ENCODE measurements at places on chromosomes 12 and 14.

DNA sequence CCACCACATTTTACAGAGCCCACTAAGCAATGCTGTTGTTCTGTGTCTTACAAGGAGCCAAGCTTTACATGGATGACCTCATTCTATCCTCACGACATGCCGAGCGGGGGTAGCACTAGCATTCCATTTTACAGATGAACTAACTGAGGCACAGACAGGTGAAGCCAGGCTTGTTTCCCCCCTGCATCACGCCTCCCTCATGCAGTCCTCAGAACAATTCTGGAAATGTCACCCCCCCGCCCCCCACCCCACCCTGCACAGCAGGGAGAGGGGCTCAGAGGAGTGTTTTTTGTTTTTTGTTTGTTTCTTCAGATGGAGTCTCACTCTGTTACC is 1.5 kb downstream of the SLC8B1 start:
- DNase-seq, result no peak

DNA sequence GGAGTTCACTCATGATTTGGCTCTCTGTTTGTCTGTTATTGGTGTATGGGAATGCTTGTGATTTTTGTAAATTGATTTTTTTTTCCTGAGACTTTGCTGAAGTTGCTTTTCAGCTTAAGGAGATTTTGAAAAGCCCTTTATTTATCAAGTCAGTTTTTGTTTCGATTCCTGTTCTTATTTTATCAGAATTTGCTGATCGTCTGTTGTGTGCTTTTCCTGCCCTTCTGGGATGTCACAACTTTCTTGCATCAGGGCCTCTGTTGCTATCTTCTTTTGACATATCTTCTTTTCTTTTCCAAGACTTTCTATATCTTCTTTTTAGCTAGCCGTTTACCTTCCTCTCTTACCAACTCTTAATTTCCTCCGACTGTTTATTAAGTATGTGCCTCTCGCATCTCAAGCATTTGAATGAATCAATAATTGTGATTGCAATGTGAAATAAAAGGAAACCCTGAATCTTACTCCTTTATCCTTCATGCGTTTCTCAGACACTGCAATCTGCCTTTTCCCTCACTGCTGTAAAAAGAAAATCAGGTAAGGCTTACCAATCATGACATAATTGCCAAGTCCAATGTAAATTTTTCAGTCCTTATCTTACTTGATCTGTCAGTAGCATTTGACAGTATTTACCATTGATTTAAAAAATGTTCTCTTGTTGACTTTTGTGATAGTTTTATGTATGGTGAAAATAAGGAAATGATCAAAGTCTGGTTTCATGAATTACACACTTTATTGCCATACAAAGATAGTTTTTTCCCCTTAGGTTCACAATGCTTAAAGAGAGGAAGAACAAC is 53.0 kb downstream of the ETNK1 start:
- no peak for DNase-seq

- DNase-seq, result no peak
Measured at GRCh38 chr12:44436756-44437155, 439.4 kb downstream of the NELL2 start.

GRCh38 chr14:72553656-72554055 is 340.2 kb downstream of the DPF3 start:
- DNase-seq, result no peak

DNA sequence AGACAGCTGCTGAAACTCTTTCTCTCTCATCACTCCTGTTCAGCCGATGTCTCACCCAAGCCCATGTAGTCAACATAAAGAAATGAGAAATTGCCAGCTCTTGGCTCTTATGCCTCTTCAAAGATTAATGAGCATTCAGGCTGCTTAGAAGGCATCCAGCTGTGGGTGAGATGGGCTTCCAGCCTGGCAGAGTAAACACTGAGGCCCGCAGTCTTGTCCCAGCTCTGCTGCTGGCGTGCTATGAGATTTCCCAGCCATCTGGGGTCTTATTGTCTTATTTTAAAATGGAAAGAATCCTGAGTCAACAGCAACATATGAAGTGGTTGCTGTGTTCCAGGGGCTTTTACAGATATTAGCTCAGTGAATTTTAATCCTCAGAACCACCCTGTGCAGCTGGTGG is 12.6 kb downstream of the RXYLT1 start:
- no peak for DNase-seq

DNA sequence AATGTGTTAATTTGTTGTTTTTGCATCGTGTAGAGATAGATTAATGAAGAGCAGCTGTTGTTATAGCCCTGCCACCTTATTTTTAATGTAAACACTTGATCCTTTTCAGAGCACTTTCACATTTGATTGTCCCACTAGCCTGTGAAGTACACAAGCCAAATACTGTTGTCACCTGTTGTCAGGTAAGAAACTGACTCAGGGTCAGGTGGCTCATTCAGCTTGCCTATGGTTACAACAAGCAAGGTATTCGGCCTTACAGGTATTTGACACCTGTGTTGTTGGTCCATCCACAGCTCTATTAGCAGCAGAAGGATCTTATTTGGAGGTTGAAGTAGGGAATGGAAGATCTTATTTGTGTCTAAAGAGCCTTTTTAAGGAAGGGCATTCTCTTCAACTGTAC is 108.9 kb downstream of the GPR135 start:
- DNase-seq, result no peak

- DNase-seq, result no peak
Measured at GRCh38 chr12:32467959-32468863, 68.9 kb downstream of the FGD4 start.

- DNase-seq, result no peak
Measured at GRCh38 chr14:39500253-39500652, 68.0 kb upstream of the FBXO33 start.

DNA sequence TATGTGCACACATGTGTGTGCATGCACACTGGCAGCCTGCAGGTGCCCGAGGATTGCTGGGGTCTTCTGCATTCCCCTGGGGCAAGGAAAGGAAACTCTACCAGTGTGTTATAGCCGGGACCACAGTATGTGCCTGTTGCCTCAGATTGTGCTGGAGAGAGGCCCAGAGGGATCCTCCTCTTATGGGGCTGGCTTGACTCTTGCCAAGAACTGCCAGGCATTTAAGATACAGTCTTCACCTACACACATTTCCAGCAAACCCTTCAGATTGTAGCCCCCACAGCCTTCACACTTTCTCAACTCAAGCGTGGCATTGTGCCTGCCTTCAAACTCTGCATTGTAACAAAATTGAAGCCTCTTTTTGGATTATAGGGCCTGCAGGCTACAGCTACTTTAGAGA is 176.7 kb upstream of the DYRK2 start:
- no peak for DNase-seq

GRCh38 chr14:93531644-93532043 is 100.9 kb downstream of the UNC79 start:
- DNase-seq, result no peak

- no peak for DNase-seq
Measured at GRCh38 chr12:89138048-89138852, 214.1 kb downstream of the DUSP6 start.

GRCh38 chr12:26828280-26829073 is 4.5 kb downstream of the ITPR2 start:
- DNase-seq, result no peak

GRCh38 chr14:61881046-61881445 is 118.8 kb downstream of the SNAPC1 start:
- no peak for DNase-seq

GRCh38 chr14:60722357-60723115 is 1.6 kb downstream of the SIX4 start:
- peak; percentile 95 for DNase-seq

DNA sequence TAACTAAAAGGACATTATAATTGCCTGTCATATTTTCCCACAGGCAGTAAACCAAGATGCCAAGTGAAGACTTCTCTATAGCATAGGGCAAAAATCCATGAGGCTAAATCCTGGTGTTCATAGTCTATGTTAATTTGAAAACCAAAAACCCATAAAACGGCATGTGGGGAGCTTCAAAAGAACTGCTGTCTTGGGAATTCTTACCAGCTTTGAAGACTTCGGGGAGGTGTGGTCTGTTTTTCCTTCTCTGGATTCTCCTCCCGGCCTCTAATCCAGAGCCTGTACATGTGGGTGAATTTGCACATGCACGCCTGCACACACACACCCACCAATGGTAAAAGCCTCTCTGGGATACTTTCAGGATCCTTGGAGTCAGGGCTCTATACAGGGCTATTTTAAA is 61.9 kb upstream of the IFNG-AS1 start:
- no peak for DNase-seq

GRCh38 chr12:67701121-67701520 is 52.6 kb downstream of the DYRK2 start:
- DNase-seq, result no peak

- no peak for DNase-seq
Measured at GRCh38 chr12:44960856-44961255, 84.7 kb upstream of the NELL2 start.

DNA sequence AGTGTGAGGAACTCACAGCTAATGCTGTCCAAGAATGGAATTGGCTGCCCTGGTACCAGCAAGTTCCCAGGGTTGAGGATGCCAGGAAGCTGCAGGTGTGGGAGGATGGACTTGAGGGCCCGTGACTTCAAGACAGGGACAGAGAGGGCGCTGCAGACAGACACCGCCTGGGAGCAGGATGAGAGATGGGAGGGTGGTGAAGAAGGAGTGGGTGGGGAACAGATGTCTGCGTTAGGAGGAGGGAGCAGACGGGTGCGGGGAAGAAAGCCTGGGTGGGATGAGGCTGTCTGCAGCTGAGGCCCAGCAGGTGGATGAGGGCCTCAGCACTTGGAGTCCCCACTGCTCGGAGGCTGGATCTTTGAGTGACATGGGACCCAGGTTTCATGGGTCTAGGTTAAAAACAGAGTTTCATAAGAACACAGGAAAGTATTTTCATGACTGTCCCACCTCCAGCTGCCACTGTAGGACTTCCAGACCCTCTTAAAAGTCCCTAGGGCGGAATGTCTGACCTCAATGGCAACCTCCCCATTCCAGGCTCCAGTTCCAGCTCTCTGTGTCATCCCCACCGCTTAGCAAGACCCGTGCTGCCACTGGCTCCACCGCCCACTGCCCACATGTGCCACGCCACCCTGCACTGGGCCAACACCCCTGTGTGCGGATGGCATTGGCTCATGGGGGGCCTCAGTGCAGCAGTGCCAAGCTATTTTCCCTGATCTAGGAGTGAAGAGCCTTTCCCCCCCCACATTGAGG is 70.3 kb upstream of the SCN8A start:
- no peak for DNase-seq

GRCh38 chr14:21084998-21085853 is 13.2 kb downstream of the ZNF219 start:
- DNase-seq, result no peak

GRCh38 chr12:119864591-119864990 is 12.5 kb downstream of the CIT start:
- no peak for DNase-seq

GRCh38 chr12:51926064-51926632 is 18.8 kb downstream of the ACVRL1 start:
- no peak for DNase-seq

DNA sequence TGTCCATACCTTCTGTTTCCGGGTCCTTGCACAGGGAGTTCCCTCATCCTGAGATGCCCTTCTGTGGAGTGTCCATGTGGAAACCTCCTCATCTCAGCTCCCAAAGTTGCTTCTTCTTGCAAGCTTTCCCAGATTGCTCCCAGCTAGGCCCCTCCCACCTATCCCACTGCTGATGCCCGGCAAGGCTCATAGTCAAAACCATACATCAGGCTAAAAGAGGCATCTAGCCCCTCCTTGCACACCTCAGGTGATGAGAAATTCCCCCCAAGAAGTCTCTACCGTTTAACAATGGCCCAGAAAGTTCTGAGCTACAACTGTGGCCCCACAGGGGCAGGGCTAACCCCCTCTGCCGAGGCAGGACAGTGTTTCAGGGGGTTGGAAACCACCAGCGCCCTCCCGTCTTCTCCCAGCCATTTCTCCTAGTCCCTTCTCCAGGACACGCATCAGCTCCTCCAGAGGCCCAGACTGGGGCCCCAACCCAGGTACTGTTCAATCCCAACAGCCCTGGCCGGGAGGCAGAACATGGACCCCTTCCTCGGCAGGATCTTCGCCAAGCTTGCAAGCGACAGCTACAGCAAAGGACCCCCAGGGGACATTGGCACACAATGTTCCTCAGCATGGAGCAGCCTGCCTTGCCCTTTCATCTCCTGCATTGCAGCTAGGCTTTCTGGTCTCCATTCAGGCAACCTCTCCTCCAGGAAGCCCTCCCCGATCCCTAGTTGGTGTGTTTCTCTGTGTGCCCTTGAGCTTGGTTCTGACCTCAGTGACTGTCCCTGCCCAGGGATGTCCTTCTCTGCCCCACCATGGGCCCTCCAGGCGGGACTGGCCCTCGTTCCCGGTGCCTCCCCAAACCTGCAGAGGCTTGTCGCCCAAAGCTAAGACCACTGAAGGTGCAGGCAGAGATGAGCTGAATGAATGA is 4.5 kb upstream of the BEGAIN start:
- DNase-seq, result no peak

Data from HTR-8/SVneo (cell line).